Natural killer cell treated with Interleukin-12 subunit alpha and Interleukin-12 subunit beta and Interleukin-15 and Interleukin-18, amount 100 ng/mL, for 72 hours (primary cell): ENCODE measurements at places on chromosomes 1 and 21. TPM values are rescaled to one million over a fixed set of nuclear protein-coding genes. Genes with fewer than 3 reads are reported as not detected.

- H3K4me3 ChIP-seq: no peak overlapping the region
- no peaks in the 10 kb centered on the region for H3K27me3 ChIP-seq
- no peak for DNase-seq
- no peaks in the 10 kb centered on the region for H3K4me1 ChIP-seq
Observed at GRCh38 chr1:208002672-208003071, 91.7 kb upstream of the CD34 start.

DNA sequence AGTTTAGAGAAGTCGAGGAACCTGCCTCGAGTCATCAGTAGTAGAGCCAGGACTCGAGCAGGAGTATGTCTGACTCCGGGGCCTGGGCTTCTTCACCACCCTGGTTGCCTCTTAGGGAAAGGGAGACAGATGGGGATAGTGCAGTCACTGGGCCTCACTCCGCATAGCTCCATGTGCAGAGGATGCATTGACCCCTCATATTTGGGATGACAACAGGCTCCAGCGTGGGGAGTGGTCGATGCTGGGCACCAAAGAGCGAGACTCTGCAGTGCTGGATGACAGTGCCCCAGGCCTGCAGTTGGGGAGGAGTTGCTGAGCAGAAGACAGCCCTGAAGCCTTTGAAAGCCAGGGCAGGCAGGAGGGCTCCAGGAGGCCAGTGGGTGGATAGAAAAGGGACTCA, 20.8 kb upstream of the TENT5C start:
- no peak for DNase-seq
- no peak overlapping the region for H3K27ac ChIP-seq
- no peak overlapping the region for H3K4me3 ChIP-seq
- peaks cover 5% of the 10 kb centered on the region for H3K27me3 ChIP-seq

DNA sequence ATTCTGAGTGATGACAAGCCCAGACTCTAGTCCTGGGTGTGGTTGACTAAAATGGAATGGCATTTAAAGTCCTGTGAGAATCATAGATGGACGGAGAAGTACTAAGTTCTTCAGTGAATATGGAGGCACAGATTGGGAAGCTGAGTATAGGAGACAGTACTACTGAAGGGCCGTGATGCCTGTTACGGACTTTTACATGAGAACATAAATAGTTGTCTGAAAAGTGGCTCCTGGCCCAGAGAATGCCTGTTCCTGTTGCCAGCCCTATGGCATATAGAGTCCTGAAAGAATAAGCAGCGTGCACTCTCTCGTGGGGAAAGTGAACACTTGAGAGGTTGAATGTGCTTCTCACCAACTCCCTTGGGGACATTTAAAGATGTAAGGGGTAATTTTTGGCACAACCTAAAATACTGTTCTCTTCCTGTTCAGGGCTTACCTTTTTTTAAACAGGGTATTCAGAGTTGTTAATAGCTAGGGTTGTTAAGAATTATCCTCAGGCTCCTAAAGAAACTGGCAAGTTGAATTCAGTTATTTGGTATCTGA, 20.4 kb downstream of the CCT8 start:
- H3K4me3 ChIP-seq: no peak overlapping the region
- H3K4me1 ChIP-seq: no peaks in the 10 kb centered on the region
- DNase-seq: no peak
- no peak overlapping the region for H3K27ac ChIP-seq
- H3K27me3 ChIP-seq: no peaks in the 10 kb centered on the region

GRCh38 chr1:48681476-48682305, 95.0 kb downstream of the BEND5 start:
- H3K4me1 ChIP-seq: no peaks in the 10 kb centered on the region
- H3K27me3 ChIP-seq: peaks cover 6% of the 10 kb centered on the region
- DNase-seq: no peak
- no peaks in the 10 kb centered on the region for H3K36me3 ChIP-seq
- H3K27ac ChIP-seq: no peak overlapping the region

DNA sequence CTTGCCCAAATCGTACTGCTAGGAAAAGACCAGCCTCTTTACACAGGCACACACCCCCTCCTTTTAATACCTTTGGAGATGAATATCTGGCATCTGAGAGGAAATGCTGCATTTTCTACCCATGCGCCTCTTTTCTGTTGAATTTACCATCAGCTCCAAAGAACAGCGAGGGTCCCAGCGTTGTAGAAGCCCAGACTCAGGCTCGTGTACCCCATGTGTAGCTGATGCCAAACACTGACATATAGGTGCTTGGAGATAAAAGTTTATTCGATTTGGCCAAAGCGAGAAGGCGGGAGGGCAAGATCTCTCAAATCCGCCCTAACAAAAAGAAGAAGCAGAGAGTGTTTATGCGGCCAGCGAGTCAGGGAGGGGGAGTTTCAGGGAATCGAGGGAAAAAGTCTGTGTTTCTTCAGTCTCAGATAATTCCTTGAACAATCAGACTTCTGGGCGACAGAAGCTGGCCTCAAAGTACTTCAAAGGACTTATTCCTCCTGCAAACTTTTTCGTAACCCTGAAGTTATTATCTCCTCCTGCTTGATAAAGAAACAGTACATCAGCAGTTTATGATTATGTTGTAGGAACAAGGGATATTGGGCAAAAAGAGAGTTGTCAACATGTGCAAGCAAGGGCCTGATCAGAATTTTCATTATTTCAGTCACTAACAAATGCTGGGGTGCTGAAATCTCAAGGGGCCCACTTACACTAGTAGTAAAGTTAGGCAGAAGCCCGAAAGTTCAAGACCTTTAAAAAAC, 642 bp upstream of the CREG1 start:
- DNase-seq: no peak
- H3K27ac ChIP-seq: no peak overlapping the region
- H3K27me3 ChIP-seq: no peaks in the 10 kb centered on the region
- no peaks in the 10 kb centered on the region for H3K36me3 ChIP-seq
- H3K4me1 ChIP-seq: peaks cover 26% of the 10 kb centered on the region

GRCh38 chr1:1358433-1359271, at the start of gene MXRA8:
Gene MXRA8 (minus strand): TSS chr1:1358555. CDS start chr1:1358504, 51 bp downstream.
- H3K27me3 ChIP-seq: peaks cover 10% of the 10 kb centered on the region
- no peaks in the 10 kb centered on the region for H3K4me1 ChIP-seq
- no peaks in the 10 kb centered on the region for H3K36me3 ChIP-seq
- no peak within 1 kb of the TSS for H3K27ac ChIP-seq

- H3K27me3 ChIP-seq: no peaks in the 10 kb centered on the region
- no peak overlapping the region for H3K4me3 ChIP-seq
- DNase-seq: no peak
- H3K4me1 ChIP-seq: peaks cover 20% of the 10 kb centered on the region
- H3K36me3 ChIP-seq: peaks cover 7% of the 10 kb centered on the region
- no peak overlapping the region for H3K27ac ChIP-seq
Observed at GRCh38 chr1:20873311-20873710, 86.2 kb upstream of the HP1BP3 start.

The NTNG1 gene
- total RNA-seq: not detected

The NR1I3 gene
- not detected for total RNA-seq

The GUCA2A gene
- not detected for total RNA-seq
